A549 (cell line): ENCODE measurements at places on chromosomes 12 and 14.

DNA sequence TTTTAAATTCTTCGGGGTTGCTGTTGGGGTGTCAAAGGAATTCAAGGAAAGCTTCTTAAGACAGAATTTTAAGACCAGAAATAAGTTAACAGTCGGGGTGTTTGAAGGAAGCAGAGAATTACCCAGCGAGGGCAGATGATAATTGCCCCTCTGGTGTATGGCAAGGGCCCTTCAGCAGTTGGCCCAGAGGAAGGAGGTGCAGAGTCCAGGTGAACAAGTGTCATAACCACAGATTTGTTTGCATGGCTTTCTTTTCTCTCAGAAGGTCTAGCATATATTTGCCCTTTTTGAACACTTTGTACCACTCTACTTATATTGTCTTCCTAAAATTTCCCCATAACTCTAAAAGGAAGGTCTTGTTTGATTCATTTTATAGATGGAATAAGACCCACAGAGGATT is 1.8 kb downstream of the PDE6H start:
- no peak for DNase-seq

- DNase-seq: no peak
Observed at GRCh38 chr12:21001778-21002177, 129.2 kb upstream of the SLCO1B1 start.

DNA sequence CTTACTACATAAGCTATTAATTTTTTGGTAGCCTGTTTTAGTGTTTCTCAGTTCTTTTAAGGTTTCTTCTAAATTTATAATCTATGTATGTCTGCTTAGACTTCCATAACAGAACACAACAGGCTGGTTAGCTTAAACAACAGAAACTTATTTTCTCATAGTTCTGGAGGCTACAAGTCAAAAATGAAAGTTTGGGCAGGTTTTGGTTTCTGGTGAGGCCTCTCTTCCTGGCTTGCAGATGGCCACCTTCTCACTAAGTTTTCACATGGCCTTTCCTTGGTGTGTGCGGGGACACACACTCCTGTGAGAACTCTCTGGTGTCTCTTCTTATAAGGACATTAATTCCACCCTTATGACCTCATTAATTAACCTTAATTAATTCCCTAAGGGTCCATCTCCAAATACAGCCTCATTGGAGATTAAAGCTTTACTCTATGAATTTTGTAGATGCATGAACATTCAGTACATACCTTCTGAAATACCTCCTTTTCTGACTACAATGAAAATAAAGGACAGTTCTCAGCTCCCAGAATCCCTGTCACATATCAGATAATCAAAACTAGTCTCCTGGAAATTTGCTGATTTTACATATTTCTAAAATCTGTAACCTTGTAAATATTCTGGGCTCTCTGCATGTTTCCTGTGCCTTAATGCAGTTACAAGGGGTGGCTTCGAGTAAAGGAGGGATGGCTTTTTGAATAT is 23.2 kb upstream of the BMAL2 start:
- no peak for DNase-seq

DNA sequence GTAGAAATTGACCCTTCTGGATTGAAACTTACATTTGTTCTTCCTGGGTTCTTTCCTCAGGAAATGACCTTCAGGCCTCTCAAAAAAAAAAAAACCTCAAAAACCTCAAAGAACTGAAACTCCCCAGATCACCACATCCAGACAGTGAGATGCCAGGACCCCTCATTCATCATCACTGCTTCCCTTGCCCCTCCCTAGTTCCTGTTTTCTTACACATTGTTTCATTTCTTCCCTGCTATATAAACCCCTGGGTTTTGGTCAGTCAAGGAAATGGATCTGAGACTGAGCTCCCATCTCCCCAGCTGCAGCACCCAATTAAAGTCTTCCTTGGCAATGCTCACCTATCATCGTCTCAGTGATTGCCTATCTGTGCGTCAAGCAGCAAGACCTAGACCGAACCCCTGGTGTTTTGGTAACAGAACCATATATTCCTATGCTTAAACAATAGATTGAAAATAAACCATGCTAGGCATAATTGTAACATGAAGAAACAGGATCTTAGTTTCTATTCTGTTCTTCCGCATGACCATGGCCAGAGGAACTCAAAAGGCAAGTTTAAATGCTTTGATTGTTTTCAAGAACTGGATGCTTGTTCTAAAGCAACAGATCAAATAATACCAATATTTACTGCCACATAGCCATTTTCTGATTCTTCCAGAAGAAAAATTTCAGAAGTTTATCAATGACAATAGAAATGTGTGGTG is 108.0 kb upstream of the MAX start:
- no peak for DNase-seq

DNA sequence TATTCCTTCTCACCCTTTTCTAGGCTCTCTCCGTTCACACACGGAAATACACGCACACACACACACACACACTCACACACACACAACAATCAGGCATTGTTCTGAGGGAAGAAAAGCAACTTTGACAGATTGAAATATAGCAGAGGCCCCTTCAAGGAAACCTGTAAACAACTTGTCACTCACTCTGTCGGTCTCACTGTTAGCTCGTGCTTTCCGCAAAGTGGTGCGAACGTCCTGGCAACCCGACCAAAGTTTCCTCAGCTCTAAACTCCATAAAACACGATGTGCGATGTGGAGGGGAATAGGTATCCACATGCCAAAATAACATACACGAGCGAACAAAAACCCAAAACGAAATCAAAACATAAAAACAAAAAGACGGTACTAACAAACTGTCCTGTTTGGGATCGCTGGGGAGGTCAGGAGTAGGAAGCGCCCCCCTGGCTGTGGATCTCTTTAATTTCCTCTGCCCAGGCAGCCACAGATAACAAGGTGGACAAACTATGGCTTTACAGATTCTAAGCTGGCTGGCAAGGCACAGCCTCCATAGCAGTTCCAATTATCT is 822 bp upstream of the SOX5 start:
- DNase-seq: no peak
